ENCODE measurements at places on chromosomes 3 and 15. TPM values are rescaled to one million over a fixed set of nuclear protein-coding genes. Genes with fewer than 3 reads are reported as not detected.

PPARG gene
- not detected for total RNA-seq

ADGRG7 gene
- total RNA-seq, result 26.5 TPM

DNA sequence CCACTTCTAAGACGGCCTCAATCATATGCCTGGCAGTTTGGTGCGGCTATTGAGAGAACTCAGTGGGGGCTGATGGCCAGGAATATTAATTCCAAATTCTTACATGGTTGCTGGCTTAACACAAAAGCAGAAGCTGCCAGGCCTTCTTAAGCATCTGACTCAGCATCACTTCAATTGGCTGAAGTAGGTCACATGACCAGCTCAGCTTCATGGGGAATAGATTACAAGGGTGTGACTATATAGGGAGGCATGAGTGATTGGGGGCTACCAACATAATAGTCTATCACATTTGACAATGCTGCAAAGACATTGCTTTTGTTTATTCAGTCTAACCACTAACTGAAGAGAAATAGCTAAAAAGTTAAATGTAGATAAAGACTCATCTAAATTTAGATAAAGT is 101.6 kb upstream of the ANKRD28 start:
- DNase-seq, result no peak

- no peak for DNase-seq
Measured at GRCh38 chr15:78224023-78224411, 10.3 kb downstream of the ACSBG1 start.

DNA sequence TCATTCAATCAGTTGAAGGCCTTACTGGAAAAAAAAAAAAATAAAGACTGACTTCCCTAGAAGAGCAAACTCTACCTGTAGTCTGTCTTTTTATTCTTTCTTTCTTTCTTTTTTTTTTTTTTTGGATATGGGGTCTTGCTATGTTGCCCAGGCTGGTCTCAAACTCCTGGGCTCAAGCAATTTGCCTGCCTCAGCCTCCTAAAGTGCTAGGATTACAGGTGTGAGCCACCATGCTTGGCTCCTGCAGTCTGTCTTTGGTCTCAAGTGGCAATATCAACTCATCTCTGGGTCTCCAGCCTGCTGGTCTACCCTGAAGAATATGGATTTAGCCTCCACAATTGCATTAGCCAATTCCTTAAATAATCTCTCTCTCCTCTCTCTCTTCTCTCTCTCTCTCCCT is 167.7 kb upstream of the P2RY1 start:
- no peak for DNase-seq

DNA sequence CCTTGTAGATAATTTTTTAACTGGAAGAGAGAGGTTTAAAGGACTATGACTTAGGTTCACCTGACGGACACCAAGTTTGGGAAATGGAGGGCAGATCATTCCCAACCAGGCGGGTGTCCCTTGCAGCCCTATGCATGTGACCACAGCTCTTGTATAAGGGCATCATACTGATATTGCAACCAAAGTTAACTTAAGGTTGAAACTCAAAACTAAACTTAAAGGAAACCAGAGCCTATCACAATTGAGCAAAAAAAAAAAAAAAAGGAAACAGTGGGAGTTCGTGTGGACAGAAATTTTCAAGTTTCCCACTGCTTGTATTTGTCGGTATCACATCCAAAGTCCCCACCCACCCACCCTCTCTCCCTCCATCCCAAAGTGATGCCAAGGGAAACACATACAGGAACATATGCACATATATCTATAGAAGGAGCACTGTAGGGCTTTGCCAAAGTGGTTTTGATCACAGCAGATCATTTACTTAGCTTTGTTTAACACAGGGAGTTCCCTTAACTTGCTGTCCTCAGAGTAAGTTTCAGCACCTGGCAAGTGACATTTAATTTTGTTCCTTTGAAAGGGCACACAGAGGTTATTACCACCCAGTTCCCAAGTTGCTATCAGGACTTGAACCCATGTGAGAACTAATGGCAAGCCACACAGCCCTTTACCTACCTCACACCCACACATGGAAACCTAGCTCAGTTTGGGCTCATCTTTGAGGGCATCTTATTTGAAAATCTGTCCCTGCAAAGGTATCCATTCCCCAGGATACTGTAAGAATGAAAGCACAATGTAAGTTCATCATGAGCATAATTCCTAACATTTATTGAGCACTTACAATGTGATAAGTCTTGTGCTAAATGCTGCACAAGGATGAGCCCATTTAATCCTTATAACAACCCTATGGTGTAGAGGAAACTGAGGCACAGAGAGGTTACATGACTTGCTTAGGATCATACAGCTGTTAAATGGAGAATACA is 204.5 kb upstream of the CMC1 start:
- DNase-seq, result no peak

DNA sequence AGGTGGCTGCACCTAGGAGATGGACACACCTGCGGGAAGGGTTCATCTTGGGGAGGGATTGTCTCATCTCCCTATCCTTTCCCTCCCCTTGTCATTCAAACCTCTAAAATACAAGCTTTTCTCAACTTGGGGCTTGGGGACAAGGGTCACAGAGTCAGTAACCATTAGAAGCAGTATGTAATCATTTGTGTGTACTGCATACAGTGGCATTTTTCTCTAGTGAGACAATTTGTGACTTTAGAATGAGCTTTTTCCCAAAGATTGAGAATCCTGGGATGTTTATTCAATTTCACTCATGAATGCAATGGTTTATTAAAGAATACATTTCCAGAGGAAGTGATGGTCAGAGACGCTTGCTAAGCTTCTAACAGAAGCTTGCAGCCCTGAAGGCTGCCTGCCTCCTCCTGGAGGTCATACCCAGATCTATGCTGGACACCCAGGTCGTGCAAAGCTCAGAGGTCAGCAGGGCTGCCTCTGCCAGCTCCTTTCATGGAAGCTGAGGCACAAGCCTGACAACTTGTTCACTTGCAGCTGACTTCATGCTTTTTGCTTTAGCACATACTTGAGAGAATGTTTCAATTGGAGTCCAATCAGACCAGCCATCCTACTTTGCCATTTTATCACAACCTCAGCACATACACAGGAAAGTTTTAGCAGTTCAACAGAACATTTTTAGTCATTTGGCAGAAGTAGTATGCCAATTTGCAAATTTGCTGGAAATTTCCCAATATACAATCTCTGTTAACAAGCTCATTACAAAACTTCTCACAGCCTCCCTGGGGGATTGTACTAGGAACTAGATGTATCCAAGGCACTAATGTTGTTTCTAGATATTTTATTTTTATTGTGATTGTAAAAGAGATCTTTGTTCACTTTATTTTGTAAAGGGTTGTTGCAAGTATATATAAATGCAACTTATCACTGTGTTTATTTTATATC is 25.6 kb upstream of the ALDH1L1 start:
- no peak for DNase-seq

- DNase-seq, result no peak
Measured at GRCh38 chr3:81788610-81789009, 27.2 kb upstream of the GBE1 start.

GRCh38 chr3:55765906-55766701 is 279.0 kb upstream of the WNT5A start:
- no peak for DNase-seq

All from activated CD8-positive, alpha-beta T cell treated with anti-CD3 and anti-CD28 coated beads, Interleukin-2, amount 10 ng/mL, durations not matched to agents 7 days and 5 days (primary cell).